ENCODE measurements at places on chromosomes 1 and 21. TPM values are rescaled to one million over a fixed set of nuclear protein-coding genes. Genes with fewer than 3 reads are reported as not detected.

DNA sequence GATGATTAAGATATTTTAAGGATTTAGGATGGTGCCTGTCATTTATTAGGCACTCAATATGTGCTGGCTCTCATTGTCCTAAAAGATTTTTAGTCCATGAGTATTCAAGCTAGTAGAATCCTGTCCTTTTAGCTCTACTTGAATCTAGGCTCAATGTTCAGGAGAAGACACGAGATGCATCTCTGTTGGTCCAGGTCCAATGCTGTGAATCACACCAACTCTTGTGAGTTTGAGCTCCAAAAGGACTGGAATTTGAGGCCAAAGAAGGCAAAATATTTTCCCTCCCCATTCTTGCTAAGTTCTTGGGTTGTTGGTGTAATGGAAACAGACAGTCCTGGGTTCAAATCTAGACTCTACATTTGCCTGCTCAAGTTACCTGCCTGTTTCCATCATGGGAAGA, 1.4 kb upstream of the PODN start:
- H3K27me3 ChIP-seq = no peaks in the 10 kb centered on the region
- peaks cover 10% of the 10 kb centered on the region for H3K4me1 ChIP-seq
- peaks cover 1% of the 10 kb centered on the region for H3K36me3 ChIP-seq
- DNase-seq = no peak
- H3K27ac ChIP-seq = no peak overlapping the region

- no peak for DNase-seq
- H3K27me3 ChIP-seq = no peaks in the 10 kb centered on the region
- H3K4me3 ChIP-seq = peak overlapping the region; percentile 100
- peak overlapping the region; percentile 99 for H3K27ac ChIP-seq
These were observed 616 bp downstream of the TAF12 start for GRCh38 chr1:28642056-28642846.

IL23R gene
- not detected for total RNA-seq

CELA3B gene
- not detected for total RNA-seq

DNA sequence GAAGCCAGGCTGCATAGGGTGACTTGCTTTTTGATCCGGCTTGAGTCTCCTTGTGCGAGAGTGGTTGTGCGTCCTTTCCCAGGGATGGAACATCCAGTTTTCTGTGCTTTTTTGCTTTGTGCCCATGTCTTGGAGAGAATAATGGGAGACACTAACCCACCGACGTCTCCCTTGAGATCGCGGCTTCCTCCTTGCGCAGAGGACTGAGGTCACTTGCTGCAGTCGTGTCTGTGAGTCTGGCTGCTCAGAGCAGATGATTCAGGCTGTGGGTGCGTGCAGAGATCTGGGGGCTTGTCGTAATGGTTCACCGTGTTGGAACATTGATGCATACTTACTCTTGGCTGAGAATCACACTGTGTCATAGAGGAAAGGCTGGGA, 164.5 kb upstream of the CACNA1E start:
- peaks cover 1% of the 10 kb centered on the region for H3K36me3 ChIP-seq
- H3K4me3 ChIP-seq = peak overlapping the region; percentile 13
- no peak overlapping the region for H3K27ac ChIP-seq

DNA sequence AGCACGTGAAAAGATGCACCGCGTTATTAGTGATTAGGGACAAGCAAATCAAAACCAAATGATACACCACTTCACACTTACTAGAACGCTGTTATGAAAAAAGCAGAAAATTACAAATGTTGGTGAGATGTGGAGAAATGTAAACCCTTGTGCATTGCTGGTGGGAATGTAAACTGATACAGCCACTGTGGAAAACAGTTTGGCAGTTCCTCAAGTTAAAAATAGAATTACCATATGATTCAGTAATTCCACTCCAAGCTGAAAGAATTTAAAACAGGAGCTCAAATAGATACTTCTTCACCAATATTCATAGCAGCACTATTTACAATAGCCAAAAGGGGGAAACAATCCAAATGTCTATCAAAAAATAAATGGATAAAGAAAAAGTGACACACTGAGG, 10.3 kb upstream of the EVI5 start:
- no peaks in the 10 kb centered on the region for H3K36me3 ChIP-seq
- peaks cover 36% of the 10 kb centered on the region for H3K4me1 ChIP-seq
- H3K27me3 ChIP-seq = no peaks in the 10 kb centered on the region
- H3K4me3 ChIP-seq = no peak overlapping the region

DNA sequence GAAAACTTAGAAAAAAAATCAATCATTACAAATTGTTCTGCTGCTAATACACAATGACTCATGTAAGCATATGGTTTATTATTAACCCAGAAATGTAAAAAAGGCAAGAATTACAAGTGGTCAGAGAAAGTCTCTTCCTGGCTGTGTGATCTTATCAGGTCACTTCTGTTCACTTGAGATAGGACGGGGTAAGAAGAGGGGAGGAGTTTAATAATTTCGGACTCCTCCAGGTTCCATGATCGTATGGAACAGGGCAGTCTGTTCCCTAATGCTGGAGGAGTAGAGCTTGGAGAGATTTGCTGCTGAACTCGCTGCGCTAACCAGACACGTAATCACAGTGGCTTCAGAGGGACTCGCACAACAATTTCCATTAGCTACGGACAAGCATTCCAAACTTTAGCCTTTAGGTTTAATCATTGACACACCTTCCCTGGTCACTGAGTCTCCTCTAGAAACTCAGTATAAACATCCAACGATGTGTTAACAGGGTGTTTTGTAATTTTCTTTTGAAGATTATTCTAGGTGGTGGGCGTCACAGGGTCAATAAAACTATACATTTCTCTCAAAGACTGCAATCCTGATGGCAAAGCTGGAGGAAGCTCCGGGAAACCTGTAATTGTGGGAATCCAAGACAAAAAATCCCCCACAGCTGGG, 1.3 kb downstream of the CRYZ start:
- H3K27me3 ChIP-seq = no peaks in the 10 kb centered on the region
- peaks cover 7% of the 10 kb centered on the region for H3K4me1 ChIP-seq
- H3K4me3 ChIP-seq = no peak overlapping the region
- no peaks in the 10 kb centered on the region for H3K36me3 ChIP-seq
- no peak for DNase-seq

DNA sequence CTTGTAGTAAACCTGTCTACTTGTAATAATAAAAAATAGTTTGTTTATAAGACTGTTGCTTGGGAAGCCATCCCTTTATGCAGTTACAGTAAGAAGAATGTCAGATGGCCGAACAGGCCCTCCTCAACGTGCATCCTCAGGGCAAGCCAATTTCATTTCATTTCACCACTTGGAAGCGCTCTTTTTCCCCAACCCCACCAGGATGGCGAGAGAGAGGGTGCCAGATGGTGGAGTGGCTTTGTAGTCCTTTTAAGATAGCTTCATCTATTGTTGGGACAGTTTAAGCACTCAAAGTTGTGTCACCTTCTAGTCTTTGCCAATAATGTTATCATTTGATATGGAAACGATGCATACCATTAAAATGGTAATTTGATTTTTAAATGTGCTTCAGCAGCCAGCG, 356.3 kb upstream of the CAMK1G start:
- no peak overlapping the region for H3K27ac ChIP-seq
- DNase-seq = no peak
- H3K36me3 ChIP-seq = no peaks in the 10 kb centered on the region
- H3K4me1 ChIP-seq = no peaks in the 10 kb centered on the region

- H3K27ac ChIP-seq = no peak overlapping the region
- H3K36me3 ChIP-seq = peaks cover 10% of the 10 kb centered on the region
- H3K4me1 ChIP-seq = peaks cover 13% of the 10 kb centered on the region
- no peak for DNase-seq
- H3K27me3 ChIP-seq = no peaks in the 10 kb centered on the region
These were observed 96.5 kb downstream of the USP25 start for GRCh38 chr21:15826147-15826780.

DNA sequence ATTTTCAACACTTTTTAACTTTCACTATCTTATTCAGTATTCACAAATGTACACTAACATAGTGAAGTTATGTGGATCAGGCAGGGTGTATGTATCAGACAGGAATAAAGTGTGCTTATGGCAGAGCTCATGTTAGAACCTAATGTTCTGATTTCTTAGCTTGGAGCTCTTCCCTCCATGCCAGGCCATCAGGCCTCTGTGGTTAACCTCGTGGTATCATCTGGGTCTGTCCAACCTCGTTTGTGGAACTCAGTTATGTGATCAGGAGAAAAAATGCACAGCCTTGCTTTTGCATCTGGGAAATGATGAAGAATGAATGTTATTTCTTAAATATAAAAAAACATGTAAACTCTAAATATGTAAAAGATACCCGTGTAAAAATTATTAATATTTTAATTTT, 86.9 kb downstream of the MPZL1 start:
- H3K4me1 ChIP-seq = peaks cover 30% of the 10 kb centered on the region
- peaks cover 4% of the 10 kb centered on the region for H3K36me3 ChIP-seq
- no peak overlapping the region for H3K27ac ChIP-seq
- no peak for DNase-seq

GRCh38 chr1:19689856-19690255, 25.2 kb downstream of the HTR6 start:
- no peaks in the 10 kb centered on the region for H3K4me1 ChIP-seq
- no peak overlapping the region for H3K27ac ChIP-seq
- no peaks in the 10 kb centered on the region for H3K27me3 ChIP-seq
- H3K36me3 ChIP-seq = peaks cover 5% of the 10 kb centered on the region
- no peak for DNase-seq

GRCh38 chr1:37892151-37893047, 33.0 kb upstream of the MTF1 start:
- H3K4me1 ChIP-seq = peaks cover 7% of the 10 kb centered on the region
- no peaks in the 10 kb centered on the region for H3K27me3 ChIP-seq
- H3K36me3 ChIP-seq = peaks cover 17% of the 10 kb centered on the region
- H3K27ac ChIP-seq = peak overlapping the region; percentile 75

DNA sequence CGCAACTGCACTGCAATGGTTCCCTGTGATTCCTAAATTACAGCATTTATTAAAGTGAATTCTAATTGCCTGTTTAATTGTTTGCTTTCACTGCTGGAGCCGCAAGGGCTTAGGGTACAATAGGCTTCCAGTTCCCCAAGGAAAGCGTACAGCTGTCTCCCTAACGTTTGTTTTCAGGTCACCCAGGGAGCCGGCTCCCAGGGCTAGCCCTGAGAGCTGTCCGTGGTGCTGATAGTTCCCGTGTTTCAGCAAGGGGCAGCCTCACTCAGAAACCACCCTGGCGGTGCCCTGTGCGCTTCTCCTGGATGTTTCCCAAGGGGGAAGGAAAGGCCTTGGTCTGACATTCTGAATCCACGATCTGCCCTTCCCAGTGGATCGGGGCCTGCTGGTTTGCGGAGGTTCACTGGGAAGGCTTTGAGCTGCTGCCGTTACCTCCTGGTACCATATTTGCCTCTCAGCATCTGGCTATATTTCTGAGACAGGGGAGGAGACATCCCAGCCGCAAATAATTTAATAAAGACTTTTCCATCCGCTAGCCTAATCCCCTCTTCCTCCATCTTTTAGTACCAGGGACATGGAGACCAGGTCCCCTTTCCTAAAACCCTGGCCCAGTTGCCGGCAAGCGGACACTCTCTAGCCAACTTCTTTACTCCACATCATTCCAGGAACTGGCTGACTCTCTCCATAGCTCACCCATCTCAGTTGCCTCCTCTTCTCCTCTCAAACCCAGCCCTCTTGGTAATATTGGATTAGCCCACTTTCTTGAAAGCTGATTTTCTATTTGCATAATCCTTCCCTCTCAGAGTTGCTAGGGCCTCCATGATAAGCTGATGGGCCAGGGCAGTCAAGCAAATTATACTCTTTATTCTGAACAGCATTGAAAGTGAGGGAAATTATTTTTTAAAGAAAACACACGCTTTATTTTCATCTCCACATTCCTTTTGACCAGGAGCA, 149.0 kb downstream of the IGSF21 start:
- no peak overlapping the region for H3K27ac ChIP-seq
- no peak for DNase-seq
- H3K27me3 ChIP-seq = no peaks in the 10 kb centered on the region
- no peaks in the 10 kb centered on the region for H3K4me1 ChIP-seq
- no peak overlapping the region for H3K4me3 ChIP-seq
- H3K36me3 ChIP-seq = no peaks in the 10 kb centered on the region

DNA sequence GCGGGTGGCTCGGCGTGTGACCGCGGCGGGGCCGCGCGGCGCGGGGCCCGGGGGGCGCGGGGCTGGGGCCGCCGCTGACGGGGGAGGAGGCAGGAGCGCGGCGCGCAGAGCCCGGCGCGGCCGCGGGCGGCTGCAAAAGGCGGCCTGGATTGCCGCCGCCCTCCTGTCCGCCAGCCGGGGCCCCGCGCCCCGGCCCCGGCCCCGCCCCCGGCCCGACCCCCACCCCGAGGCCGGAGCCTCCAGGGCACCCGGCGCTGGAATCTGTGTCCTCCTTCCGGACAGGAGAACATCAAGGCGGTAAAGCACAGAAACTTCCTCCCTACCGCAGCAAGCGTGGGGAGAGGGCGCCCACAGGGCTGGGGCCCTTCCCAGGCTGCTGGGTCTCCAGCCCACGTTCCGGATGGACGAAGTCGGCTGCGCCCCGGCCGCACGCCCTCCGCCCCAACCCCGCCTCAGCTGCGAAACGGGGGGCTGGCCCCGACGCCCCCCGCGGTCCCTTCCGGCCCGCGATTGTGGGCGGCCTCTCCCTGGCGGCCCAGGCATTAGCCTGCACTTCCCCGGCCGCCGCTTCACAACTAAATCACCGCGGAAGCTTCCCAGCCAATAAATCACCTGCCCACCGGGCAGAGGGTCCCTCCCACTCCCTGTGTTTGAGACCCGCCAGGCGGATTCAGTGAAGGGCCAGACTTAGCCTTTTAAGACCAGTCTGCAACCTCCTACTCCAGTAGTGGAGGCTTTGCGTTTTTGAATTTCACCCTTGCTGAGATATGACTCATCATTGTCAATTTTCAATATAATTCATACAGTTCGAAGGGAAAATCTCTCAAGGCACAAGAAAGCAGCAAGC, 106.0 kb downstream of the SLC45A1 start:
- no peaks in the 10 kb centered on the region for H3K36me3 ChIP-seq
- peaks cover 9% of the 10 kb centered on the region for H3K4me1 ChIP-seq
- DNase-seq = no peak
- no peaks in the 10 kb centered on the region for H3K27me3 ChIP-seq

UBXN10 gene
- total RNA-seq = not detected

- H3K36me3 ChIP-seq = no peaks in the 10 kb centered on the region
- no peak overlapping the region for H3K27ac ChIP-seq
- peaks cover 33% of the 10 kb centered on the region for H3K4me1 ChIP-seq
- H3K4me3 ChIP-seq = no peak overlapping the region
- H3K27me3 ChIP-seq = no peaks in the 10 kb centered on the region
- no peak for DNase-seq
These were observed 166.4 kb downstream of the PBX1 start for GRCh38 chr1:164725401-164725800.

Measured in chondrocyte (in vitro differentiated cells).